ENCODE measurements at places on chromosomes 6 and 20.

DNA sequence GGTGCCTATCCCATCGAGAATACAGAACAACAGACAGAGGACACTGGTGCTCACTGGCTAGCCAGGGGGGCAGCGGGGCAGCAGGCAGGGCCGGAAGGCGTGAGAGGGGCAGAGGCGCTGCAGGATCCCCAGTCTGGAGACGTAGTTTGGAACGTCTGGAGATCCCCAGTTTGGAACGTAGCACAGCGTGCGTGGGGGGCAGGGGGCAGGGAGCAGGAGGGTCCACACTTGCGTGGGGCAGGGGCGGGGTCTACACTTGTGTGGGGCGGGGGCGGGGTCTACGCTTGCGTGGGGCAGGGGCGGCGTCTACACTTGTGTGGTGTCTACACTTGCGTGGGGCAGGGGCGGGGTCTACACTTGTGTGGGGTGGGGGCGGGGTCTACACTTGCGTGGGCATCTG is 107.2 kb downstream of the DACT2 start:
- no peak for DNase-seq

DNA sequence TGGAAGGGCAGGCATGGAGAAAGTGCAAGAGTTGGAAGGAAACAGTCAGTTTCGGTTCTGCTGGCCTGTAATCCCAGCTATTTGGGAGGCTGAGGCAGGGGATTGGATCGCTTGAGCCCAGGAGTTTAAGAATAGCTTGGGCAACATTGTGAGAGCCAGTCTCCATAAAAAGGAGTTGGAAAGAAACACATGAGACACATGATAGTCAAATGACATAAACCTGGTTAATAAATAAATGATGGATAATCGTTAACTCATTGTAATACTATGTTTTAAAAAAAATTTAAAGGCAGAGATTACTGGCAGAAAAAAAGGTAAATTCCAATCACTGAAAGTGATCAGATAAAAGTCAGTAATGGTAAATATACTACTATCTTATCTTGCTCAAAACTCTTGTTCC is 37.2 kb upstream of the PHACTR1 start:
- no peak for DNase-seq

- DNase-seq, result no peak
Observed at GRCh38 chr6:33405386-33405940, 5.4 kb upstream of the PHF1 start.

DNA sequence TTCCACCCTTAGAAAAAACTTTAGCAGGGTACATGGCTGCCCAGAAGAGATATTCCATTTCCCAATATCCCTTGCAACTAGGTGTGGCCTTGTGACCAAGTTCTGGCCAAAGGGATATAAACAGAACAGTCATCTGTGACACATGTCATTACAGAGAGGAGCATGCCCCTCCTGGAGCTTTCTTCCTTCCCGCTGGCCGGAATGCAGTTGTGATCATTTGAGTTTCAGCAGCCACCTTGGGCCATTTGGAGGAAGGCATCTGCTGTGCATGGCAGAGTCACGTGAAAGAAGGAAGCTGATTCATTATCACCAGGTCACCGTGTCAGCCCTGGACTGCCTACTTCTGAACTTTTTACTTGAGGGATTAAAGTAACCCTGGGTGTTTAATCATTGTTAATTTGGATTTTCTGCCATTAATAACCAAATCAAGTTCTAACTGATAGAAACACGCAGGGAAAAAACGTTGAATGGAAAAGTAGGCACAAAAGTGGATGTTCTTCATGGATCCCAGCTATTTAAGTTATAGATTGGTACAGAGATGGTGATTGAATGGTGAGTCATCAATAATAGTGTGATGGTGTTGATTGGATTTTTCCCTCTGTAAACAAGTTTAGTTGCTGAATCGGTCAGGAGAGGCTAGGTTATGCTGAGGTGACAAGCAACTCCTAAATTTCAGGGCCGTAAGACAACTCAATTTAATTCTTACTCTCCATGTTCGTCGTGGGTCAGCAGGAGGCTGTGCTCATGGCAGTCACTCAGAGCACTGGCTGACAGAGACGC is 80.7 kb upstream of the CCDC167 start:
- DNase-seq, result no peak

DNA sequence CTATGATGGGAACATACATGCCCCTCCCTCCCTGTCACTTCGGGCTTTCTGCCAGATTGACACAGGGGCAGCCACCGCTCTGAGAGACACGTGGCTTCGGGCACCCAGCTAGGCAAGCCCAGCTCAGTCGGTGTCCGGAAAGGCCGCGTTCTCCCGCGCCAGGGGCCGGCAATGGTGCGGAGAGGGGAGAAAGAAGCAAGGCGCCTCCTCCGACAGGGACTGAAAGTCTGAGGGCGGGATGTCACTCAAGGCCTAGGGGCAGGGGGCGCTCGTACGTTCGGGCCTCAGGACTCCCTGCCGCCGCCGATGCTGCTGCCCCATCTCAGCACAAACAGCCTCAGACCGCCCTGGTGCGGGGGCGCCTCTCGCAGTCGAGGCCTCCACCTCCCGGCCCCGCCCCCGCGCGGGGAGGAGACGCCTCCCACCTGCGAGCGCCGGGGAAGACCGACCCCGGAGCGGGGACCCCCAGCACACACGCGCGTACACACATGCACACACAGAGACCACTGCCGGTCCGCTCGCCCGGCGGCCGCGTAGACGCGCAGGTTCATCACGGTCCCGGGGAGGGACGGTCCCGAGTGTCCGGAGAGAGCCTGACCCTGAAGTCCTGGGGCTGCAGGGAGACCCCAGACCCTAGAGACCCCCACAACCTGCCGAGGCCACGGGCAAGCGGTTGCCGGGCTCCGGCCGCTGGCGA is 1.9 kb downstream of the GRM4 start:
- peak; percentile 89 for DNase-seq

DNA sequence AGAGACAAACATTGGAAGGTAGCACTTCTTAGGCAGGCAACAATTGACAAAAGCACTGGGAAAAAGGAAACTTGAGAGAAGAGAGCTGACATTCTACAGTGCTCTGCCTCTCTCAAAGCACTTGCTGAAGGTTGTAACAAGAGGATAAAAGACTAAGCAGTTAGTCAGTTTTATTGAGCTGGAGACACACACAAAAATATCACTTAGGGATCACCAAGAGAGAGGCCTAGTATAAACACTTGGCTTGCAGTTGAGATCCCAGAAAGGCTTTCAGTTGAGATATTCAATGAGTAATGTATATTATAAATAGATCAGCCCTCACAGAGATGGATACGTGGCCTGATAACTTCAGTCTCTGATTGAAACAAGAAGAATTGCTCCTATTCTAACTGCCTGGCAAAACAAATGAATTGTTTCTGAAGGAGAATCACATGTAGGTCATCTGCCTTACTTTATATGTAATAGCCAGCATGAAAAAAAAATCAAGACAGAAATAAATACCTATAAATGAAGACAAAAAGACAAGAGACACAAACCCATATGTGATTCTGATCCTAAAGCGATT is 747.2 kb upstream of the MAN1A1 start:
- no peak for DNase-seq

GRCh38 chr20:49668181-49668877 is 45.3 kb downstream of the B4GALT5 start:
- DNase-seq, result peak; percentile 59

DNA sequence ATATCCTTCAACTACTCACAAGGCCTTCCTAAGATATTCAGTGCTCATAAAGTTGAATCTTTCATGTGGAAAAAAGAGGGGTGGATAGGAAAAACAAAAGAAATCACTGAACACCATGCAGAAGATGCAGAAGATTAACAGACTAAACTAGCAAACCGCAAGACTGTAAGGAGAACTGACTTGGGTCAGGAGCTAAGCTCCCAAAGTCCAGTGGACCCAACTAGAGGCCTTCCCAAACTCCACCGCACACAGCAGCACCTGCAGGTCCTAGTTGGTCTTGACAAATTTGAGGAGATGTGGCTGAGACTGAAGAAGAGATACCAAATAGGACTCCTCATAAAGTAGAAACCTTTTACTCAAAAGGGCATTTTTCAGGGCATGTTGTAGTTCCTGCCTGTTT is 3.3 kb downstream of the RIPK1 start:
- no peak for DNase-seq

- DNase-seq, result no peak
Observed at GRCh38 chr20:45359069-45359405, 3.9 kb upstream of the SYS1 start.

GRCh38 chr20:11791835-11792567 is 125.7 kb upstream of the BTBD3 start:
- no peak for DNase-seq

DNA sequence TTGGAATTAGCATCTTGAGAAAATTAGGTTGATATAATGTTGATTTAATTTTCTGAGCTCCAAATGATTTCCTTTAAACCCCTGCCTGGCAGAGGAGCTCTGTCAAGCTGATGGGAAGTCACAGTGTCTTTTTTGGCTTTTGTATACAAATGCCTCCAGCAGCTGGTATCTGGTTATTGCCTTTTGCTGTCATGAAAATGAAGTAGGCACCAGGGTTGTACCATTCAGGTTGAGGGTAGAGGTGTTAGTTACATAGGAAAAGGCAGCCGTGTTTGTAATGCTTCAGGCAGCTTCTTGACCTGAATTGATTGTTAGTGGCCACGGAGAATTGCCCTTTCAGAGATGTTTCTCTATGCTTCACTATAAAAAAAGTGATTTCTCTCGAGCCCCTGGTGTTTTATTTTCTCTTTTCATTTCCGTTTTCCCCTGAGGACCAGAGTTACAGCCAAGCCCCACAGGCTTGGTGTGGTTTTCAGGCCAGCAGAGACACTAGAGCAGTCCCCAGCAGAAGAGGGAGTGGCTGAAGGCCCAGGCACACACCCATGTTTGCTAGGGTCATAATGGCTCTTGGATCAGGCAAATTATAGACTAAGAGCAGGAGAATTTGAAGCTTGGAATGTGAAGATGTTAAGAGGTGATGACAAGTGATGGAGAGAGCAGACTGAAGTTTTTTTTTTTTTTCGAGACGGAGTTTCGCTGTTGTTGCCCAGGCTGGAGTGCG is 21.6 kb downstream of the CMTR1 start:
- no peak for DNase-seq

DNA sequence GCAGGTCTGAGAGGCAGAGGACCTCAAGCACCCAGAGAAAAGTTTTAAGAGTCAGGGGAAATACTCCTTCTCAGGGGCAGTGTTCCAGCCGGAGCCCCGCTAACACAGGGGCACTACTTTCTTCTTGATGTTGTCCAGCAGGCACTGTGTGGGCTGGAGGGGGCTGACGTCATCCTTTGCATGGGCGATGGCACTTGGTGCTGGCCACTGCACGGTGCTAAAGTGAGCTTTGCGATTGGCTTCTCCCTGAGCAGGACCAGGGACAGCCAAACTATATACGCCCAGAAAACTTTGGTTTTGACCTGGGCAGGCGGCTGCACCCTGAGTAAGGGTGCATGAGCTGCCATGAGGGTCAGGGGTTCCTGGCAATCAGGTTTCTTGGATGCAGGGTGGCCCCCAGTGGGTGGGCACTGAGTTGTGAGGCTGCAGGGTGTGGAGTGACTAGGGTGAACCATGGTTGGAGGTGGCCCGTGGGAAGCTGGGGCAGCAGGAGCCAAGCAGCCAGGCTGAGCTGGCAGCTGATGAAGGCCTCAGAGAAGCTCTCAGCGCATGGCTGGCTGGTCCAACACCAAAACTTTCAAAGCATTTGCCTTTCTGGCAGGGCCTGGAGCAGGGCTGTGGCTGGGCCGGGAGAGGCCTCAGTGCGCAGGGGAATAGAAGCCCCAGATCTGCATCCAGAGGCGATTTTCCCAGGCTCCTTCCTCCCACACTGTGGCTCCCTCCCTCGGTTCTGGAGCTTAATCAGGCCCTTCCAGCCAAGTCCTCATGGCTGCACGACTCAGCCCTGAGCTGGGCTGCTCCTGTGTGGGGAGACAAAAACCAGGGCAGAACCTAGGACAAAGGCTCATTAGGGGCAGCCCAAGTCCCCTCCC is 18.3 kb downstream of the MRPS18A start:
- DNase-seq, result no peak

DNA sequence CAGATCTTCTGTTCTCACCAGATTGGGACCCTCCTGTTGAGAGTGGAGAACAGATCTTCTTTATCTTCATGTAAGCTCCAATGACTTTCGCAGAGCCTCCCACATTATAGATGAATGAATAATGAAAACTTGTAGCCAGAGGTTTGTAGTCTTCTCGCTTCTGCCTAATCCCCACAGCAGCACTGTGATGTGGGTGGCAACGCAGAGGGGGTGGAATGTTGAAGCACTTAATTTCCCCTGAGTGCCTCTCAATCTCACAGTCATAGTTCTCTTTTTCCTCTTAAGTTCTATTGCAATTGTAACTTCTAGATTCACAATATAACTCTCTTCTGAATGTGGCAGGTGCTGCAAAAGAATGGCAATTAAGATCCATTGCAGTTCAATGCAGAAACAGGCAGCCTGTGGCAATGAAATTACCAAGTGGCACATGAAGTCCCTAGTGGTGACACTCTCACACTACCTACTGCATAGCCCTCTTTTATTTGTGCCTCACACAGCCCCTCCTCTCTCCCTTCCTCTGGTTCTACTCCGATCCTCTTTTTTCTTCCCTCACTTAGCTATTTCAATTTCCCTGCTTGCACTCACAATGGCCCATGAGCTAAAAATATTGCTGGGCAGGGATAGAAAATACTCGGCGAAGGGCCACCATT is 281.9 kb downstream of the UBE3D start:
- DNase-seq, result peak; percentile 53

DNA sequence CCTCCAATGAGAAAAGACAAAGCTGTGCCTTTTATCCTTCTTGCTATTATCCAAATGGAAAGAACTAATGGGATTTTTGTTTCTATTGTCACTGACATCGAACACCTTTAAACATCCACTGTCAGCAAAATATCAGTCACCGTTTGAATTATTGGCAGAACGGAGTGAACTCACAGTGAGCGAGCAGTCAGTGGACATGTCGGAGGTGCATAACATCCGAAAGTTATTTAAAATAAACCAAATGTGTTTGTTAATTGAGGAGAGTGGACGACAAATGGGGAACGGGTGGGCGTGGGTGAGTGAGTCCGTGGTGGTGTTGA is 38.8 kb downstream of the PMEPA1 start:
- DNase-seq, result no peak

GRCh38 chr6:119040636-119041035 is 37.8 kb downstream of the FAM184A start:
- DNase-seq, result no peak
